ENCODE measurements at places on chromosomes 5 and 9.
A peak's percentile ranks its signal among the peaks of the same experiment; 100 is the strongest.

DNA sequence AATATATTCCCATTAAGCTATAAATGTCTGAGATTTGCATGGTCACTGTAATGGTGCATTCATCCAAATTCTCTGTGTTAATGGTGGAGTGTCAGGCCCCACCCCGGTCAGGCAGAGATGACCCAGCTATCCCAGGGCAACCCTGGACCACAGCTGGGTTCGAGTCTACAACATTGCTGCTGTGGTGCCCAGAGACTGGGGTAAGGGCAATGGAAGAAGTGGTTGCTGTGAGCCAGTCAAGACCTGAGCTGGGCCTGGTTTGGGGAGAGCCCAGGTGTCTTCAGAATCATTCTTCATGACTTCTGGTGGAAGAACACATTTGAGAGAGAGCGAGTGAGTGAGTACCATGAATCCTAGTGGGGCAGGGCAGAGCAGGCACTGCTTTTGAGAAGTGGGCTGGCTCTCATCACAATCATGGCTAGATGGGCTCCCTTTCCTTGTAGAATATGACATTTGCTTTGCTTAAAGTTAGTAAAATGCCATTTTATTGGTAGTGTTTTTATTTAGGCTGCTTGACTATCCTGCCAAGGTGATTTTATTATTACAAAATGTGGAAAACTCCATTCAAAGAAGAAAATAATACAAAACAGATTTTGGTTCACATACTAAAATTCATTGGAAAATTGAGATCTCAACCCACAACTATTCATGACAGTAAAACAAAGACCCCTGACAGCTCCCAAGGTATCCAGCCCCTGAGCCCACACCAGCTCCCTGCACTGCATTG, 125.8 kb upstream of the SLC25A48 start:
- peaks cover 34% of the 10 kb centered on the region for H3K27me3 ChIP-seq
- H3K4me1 ChIP-seq: no peaks in the 10 kb centered on the region
- no peak overlapping the region for H3K27ac ChIP-seq
- DNase-seq: no peak
- no peak overlapping the region for H3K4me3 ChIP-seq

- H3K27ac ChIP-seq: no peak overlapping the region
- no peaks in the 10 kb centered on the region for H3K27me3 ChIP-seq
- peaks cover 4% of the 10 kb centered on the region for H3K4me1 ChIP-seq
- H3K4me3 ChIP-seq: no peak overlapping the region
Measured at GRCh38 chr9:81609782-81610739, 79.3 kb downstream of the TLE1 start.

- no peak for DNase-seq
- no peaks in the 10 kb centered on the region for H3K27me3 ChIP-seq
Measured at GRCh38 chr9:31582071-31582470, 802.4 kb upstream of the ACO1 start.

GRCh38 chr9:72788966-72789735, 163.7 kb downstream of the ALDH1A1 start:
- H3K27me3 ChIP-seq: peaks cover 11% of the 10 kb centered on the region
- peak overlapping the region; percentile 1 for H3K27ac ChIP-seq
- no peak overlapping the region for H3K4me3 ChIP-seq
- H3K4me1 ChIP-seq: peaks cover 3% of the 10 kb centered on the region

GRCh38 chr5:76960004-76960625, 7.3 kb downstream of the CRHBP start:
- peak overlapping the region; percentile 87 for H3K27ac ChIP-seq
- H3K4me1 ChIP-seq: peaks cover 11% of the 10 kb centered on the region
- peak overlapping the region; percentile 13 for H3K4me3 ChIP-seq
- no peak for DNase-seq
- H3K36me3 ChIP-seq: no peaks in the 10 kb centered on the region

- H3K27me3 ChIP-seq: peaks cover 19% of the 10 kb centered on the region
- no peak for DNase-seq
- H3K36me3 ChIP-seq: no peaks in the 10 kb centered on the region
- H3K4me3 ChIP-seq: no peak overlapping the region
- no peak overlapping the region for H3K27ac ChIP-seq
Measured at GRCh38 chr9:72954431-72955125, 1.7 kb upstream of the ALDH1A1 start.

GRCh38 chr5:1726956-1727355, 72.7 kb downstream of the MRPL36 start:
- H3K27me3 ChIP-seq: peaks cover 21% of the 10 kb centered on the region
- H3K27ac ChIP-seq: no peak overlapping the region
- DNase-seq: no peak
- H3K4me1 ChIP-seq: no peaks in the 10 kb centered on the region

- DNase-seq: no peak
- no peak overlapping the region for H3K27ac ChIP-seq
- H3K4me1 ChIP-seq: peaks cover 3% of the 10 kb centered on the region
- H3K4me3 ChIP-seq: no peak overlapping the region
Measured at GRCh38 chr9:132531710-132532570, 50.5 kb upstream of the BARHL1 start.

DNA sequence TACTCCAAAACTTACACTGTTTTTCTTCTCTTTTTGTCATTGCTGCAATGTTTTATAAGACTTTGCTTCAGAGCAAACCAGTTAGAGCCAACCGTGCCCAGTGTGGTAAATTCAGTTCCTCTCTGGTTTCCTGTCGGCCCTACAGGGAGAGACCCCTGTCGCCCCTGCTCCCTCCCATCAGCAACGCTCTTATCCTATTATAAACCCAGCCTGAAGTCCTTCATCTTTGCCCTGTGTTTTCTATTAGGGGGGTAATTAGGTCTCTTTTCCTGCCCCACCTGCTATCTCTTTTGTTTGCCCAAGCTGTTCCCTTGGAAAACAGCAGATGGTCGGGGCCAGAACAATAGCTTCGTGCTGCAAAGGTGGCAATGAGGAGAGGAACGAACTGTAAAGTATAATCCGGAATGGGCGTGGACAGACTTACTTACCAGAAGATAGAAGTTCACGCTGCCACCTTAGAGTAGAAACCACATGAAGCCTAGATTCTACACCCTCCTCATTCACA, 21.4 kb upstream of the OTULINL start:
- DNase-seq: no peak
- H3K4me1 ChIP-seq: peaks cover 9% of the 10 kb centered on the region
- no peaks in the 10 kb centered on the region for H3K36me3 ChIP-seq
- H3K27me3 ChIP-seq: no peaks in the 10 kb centered on the region
- H3K4me3 ChIP-seq: peak overlapping the region; percentile 75
- H3K27ac ChIP-seq: no peak overlapping the region

- peaks cover 2% of the 10 kb centered on the region for H3K36me3 ChIP-seq
- no peak for DNase-seq
- no peak overlapping the region for H3K27ac ChIP-seq
- no peaks in the 10 kb centered on the region for H3K4me1 ChIP-seq
- no peak overlapping the region for H3K4me3 ChIP-seq
Measured at GRCh38 chr5:64900618-64901017, 131.9 kb downstream of the CWC27 start.

DNA sequence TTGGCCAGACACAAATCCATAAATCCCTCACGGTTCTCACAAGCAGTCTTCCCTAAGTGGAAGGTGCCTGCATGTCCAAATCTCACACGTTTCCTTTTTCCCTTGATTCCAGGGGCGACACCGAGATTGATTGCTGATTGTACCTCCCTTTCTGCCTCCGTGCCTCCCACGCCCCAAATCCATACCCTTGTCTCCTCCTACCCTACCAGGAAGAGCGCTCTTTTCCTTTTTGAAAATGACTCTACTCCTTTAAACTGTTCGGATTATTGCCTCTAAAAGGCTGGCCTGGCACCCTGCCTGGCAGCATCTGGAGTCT, 4.5 kb downstream of the STC2 start:
- H3K27me3 ChIP-seq: peaks cover 80% of the 10 kb centered on the region
- peaks cover 8% of the 10 kb centered on the region for H3K36me3 ChIP-seq
- peaks cover 25% of the 10 kb centered on the region for H3K4me1 ChIP-seq
- no peak overlapping the region for H3K4me3 ChIP-seq
- DNase-seq: no peak

GRCh38 chr5:867300-867870, 16.6 kb upstream of the ZDHHC11 start:
- peaks cover 10% of the 10 kb centered on the region for H3K36me3 ChIP-seq
- H3K27me3 ChIP-seq: no peaks in the 10 kb centered on the region
- DNase-seq: no peak
- no peak overlapping the region for H3K27ac ChIP-seq
- peaks cover 4% of the 10 kb centered on the region for H3K4me1 ChIP-seq

DNA sequence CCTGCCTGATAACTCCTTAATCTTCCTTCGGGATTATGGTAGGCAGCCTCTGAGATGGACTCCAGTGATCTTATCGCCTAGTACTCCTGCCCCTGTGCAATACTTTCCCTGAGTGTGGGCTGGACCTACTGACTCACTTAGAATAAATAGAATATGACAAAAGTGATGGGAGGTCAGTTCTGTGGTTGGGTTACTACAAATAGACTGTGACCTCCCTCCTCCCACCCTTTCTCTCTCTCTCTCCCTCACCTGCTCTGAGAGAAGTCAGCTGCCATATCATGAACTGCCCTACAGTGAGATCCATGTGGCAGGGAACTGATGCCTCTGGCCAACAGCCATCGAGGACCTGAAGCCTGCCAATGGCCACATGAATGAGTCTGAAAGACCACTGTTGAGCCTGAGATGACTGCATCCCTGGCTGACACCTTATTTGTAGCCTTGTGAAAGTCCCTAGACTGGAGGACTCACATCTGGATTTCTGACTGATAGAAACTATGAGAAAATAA, 31.7 kb downstream of the NRG2 start:
- no peak overlapping the region for H3K27ac ChIP-seq
- peaks cover 17% of the 10 kb centered on the region for H3K27me3 ChIP-seq
- DNase-seq: no peak
- H3K4me1 ChIP-seq: no peaks in the 10 kb centered on the region
- H3K36me3 ChIP-seq: no peaks in the 10 kb centered on the region
- H3K4me3 ChIP-seq: no peak overlapping the region

- H3K36me3 ChIP-seq: no peaks in the 10 kb centered on the region
- H3K4me1 ChIP-seq: peaks cover 26% of the 10 kb centered on the region
- H3K27ac ChIP-seq: peak overlapping the region; percentile 3
- no peak overlapping the region for H3K4me3 ChIP-seq
Measured at GRCh38 chr5:35922468-35922867, 16.0 kb downstream of the CAPSL start.

GRCh38 chr9:96486386-96487028, 36.5 kb downstream of the HABP4 start:
- H3K36me3 ChIP-seq: peaks cover 6% of the 10 kb centered on the region
- peaks cover 13% of the 10 kb centered on the region for H3K4me1 ChIP-seq
- H3K27ac ChIP-seq: no peak overlapping the region
- H3K27me3 ChIP-seq: no peaks in the 10 kb centered on the region
- H3K4me3 ChIP-seq: no peak overlapping the region

GRCh38 chr9:11833056-11833455, 860.1 kb upstream of the TYRP1 start:
- H3K27me3 ChIP-seq: no peaks in the 10 kb centered on the region
- H3K36me3 ChIP-seq: no peaks in the 10 kb centered on the region
- no peaks in the 10 kb centered on the region for H3K4me1 ChIP-seq
- no peak for DNase-seq
- H3K27ac ChIP-seq: no peak overlapping the region

DNA sequence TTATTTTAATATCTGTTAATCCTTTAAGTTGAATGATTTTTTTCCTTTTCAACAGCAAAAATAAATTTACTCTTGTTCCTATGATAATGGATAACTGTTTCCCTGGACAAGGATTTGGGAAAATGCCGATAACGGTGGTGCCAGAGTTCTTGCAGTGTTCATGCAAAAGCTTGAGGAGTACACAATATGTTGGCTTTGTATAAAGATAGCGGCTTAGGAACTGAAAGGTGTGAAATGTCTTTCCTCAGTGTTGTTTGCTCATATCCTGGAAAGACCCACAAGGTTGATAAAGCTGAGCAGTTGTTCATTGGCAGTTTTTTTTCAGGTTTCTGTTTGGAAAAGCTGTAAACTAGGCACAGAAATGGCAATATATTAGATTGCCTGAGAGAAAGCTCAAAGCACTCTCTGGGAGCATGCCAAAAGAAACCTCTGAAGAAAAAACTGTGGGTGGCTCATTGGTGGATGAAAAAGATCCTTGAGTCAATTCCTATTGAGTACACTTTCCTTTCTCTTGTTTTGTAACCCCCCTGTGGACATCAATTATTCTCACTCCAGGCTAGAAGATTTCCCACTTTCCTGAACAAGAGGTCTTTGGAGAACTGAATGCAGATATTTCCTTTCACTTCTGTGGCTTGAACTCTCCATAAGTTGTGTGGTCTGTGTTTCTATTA, 117.2 kb upstream of the RGMB start:
- H3K4me3 ChIP-seq: no peak overlapping the region
- no peak overlapping the region for H3K27ac ChIP-seq
- no peaks in the 10 kb centered on the region for H3K36me3 ChIP-seq
- no peak for DNase-seq
- H3K27me3 ChIP-seq: no peaks in the 10 kb centered on the region

DNA sequence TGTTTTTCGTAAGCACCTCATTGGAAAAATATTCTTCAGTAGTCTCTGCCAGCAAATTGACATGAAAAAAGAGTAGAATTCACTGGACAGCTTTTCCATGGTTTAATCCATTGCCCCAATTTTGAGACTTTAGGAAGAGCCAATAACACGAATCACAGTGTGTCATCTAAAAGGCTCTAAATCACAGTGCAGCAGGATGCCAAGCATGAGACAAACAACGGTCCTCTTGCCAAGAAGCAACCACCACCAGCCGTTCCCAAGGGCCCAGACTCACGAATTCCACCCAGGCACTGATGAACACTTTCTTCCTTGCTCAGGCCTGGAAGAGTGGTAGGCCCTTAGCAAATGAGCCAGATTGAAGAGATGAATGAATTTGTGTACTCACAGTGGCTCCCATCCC, 18.3 kb upstream of the IRX4 start:
- peaks cover 45% of the 10 kb centered on the region for H3K27me3 ChIP-seq
- no peak overlapping the region for H3K4me3 ChIP-seq
- no peak overlapping the region for H3K27ac ChIP-seq
- DNase-seq: no peak

DNA sequence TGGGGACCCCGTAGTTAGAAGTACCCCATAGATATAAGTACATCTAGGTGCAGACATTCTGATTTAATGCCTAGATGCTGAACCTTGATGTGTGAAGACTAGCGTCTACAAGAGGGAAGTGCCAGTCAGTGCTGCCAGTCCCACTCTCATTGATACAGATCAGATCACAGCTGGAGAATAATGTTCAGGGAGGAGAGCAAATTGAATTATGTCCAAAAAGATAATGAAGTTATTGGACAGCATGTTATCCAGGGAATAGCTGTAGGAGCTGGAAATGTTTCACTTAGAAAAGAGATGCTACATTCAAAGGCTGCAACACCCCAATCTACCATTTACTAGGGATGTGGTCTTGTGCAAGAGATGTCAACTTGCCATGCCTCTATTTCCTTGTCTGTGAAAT, 15.9 kb upstream of the RNF183 start:
- peaks cover 2% of the 10 kb centered on the region for H3K36me3 ChIP-seq
- no peak overlapping the region for H3K27ac ChIP-seq
- H3K4me3 ChIP-seq: no peak overlapping the region
- peaks cover 16% of the 10 kb centered on the region for H3K27me3 ChIP-seq
